RPMI8226 (cell line): ENCODE measurements at places on chromosomes 4 and X.

DNA sequence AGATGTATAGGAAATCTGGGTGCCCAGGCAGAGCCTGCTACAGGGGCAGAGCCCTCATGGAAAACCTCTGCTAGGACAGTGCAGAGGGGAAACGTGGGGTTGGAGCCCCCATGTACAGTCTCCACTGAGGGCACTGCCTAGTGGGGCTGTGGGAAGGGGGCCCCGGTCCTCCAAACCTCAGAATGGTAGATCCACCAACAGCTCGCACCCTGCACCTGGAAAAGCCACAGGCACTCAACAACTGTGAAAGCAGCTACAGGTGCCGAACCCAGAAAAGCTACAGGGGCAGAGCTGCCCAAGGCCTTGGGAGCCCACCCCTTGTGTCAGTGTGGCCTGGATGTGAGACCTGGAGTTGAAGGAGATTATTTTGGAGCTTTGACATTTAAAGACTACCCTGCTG, 5.4 kb upstream of the XPNPEP2 start:
- no peak for DNase-seq

GRCh38 chrX:121886557-121886956, 839.1 kb downstream of the GLUD2 start:
- DNase-seq, result no peak

- no peak for DNase-seq
These were observed 6.2 kb upstream of the DCTD start for GRCh38 chr4:182923366-182923765.

GRCh38 chr4:26806331-26806730, 54.3 kb upstream of the STIM2 start:
- no peak for DNase-seq

DNA sequence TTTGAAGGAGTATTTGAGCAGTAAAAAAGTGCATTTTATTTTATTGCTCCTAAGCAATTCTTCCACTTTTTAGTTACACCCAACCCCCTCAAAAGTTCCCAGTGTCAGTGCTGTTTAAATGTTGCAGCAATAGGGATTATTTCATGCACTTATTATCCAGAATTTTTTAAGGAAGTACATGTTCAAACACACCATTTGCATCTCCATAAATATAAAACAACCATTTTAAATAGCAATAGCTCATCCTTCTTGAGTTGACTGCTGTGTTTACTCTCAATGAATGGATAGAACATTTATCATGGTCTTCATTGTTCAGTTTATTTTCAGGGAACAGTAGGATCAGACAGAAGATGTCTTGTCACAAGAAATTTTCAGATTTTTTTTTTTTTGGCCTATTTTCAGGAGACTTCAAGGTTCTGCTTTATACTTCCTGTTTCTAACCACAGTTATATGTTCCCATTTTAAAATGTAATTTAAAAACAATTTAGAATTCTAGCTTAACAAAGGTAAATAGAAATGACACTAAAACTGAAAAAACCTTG, 171.9 kb downstream of the TMA16 start:
- DNase-seq, result no peak

GRCh38 chrX:28058901-28059300, 77.7 kb upstream of the DCAF8L1 start:
- DNase-seq, result peak; percentile 21

- no peak for DNase-seq
These were observed 362 bp downstream of the NCAPG start for GRCh38 chr4:17811078-17811603.

DNA sequence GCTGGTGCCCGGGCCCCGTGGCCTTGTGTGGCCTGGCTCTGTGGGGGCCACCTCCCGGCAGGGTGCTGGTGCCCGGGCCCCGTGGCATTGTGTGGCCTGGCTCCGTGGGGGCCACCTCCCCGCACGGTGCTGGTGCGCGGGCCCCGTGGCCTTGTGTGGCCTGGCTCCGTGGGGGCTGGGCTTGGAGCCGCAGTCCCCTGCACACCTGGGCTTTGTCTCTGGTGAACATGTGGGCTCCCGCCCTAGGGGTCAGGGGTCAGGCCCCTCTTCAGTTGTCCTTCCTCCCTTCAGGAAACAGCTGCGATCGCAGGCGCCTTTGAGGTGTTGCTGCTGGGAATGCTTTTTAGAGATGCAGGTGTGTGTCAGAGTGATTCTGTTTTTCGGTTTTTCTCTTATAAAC, 17.2 kb downstream of the UVSSA start:
- DNase-seq, result no peak

- no peak for DNase-seq
These were observed 138.4 kb downstream of the CPE start for GRCh38 chr4:165517216-165517615.

DNA sequence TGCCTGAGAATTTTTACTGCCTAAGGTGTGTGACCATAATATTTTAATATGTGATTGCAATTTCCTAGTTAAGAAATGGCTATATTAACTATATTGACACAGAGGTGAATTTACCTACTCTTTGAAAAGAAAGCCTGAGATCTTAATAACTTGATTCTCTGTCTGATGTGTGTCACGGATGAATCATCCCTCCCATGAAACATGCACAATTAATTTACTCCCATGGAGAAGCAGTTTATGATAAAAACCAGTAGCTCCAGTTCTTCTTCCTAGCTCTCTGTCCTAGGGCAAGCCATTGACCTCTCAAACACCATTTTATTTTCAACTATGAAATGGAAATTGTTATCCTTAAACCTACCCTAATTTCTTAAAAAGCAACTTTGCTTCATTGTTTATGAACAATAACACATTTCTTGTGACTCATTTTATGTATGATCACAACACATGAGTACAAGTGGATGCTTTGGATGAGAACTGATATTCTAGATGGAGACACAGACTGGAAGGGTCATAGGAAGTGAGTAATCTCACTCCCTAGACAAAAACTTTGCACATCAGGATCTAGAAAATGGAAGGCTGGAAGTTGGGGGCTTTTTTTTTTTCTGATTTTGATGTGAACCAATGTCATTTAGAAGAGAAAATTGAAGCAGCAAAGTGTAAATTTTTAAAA, 438.3 kb downstream of the GPAT3 start:
- no peak for DNase-seq

- DNase-seq, result peak; percentile 36
These were observed 82.5 kb downstream of the HPRT1 start for GRCh38 chrX:134542485-134542884.

DNA sequence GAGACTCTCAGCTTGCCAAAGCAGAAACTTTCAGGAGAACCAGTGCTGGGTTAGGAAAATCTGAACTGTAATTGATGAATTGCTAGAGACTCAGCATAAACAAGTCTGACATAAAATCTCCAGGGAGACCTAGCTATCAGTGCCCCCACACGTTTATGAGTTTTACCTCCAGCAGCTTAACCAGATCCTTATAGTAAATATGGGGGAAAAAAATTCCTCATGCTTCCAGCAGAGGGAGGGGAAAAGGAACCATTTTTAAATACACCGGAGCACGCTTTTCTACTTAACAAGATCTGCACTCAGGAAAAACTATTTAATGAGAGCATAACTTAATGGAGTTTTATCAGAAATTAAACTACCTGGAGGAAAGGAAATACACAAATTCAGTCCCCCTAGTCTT, 1040.7 kb upstream of the INTU start:
- DNase-seq, result no peak

- DNase-seq, result no peak
These were observed 20.1 kb downstream of the HTT-AS start for GRCh38 chr4:3054169-3054759.

DNA sequence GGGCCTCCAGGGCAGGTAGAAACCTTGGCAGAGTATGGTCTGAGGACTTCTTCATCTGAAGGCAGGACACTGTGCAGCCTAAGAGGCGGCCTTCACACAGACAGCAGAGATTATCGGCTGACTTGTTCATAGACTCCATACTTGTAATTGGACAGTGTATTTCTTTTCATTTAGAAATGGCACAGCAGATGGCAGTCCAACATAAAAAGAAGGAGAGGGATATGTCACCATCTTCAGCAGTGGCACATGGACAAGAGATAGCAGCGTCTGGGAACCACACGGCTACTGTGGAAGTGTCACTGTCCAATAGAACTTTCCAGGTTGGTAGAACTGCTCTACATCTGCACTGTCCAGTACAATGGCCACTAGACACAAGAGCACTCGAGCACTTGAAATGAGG, 21.7 kb upstream of the GEMIN8 start:
- DNase-seq, result no peak

DNA sequence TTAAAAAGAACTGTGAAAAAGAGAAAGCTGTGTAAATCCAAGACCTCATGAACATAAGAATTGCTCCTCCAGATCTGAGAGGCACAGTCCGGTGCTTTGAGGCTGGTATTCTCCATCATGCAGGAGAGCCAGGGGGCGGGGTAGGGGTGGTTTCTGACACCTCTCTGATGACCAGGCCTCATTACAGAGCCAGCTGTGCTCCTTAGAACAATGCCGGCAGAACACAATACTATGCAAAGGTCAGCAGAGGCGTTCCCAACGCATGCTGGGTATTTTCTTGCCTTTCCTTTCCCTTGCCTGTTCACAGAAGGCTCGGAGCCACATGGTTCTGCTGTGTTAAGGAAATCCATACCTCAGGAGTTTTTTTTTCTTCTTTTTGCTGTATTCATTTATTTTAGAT, 91.2 kb upstream of the SOD3 start:
- DNase-seq, result no peak

GRCh38 chrX:42025861-42026260, 102.5 kb upstream of the CASK start:
- no peak for DNase-seq

- DNase-seq, result no peak
These were observed 110.1 kb downstream of the GBA3 start for GRCh38 chr4:22802876-22803275.
